ENCODE measurements at places on chromosomes 4 and X. TPM values are rescaled to one million over a fixed set of nuclear protein-coding genes. Genes with fewer than 3 reads are reported as not detected.
A peak's percentile ranks its signal among the peaks of the same experiment; 100 is the strongest.

DNA sequence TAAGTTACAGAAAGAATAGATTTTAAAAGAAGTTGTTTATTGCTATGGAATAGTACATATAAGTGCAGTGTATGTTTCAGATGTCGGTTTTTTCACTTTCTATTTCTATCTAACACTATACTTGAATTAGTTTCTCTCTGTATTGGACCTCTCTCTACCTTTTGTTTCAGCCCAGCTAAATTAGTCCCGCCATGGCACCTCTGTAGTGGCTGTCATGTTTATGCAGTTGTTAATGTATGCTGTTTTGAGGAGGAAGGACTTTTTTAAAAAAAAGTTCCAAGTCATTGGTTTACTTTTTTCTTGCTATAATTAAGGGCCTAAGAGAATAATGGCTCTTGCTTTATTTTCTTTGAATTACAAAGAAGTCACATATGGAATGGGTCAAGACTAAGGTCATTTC lies 118.1 kb downstream of the AKAP4 start:
- peak overlapping the region; percentile 16 for H3K27ac ChIP-seq
- no peaks in the 10 kb centered on the region for H3K4me1 ChIP-seq
- H3K4me3 ChIP-seq, result no peak overlapping the region
- no peaks in the 10 kb centered on the region for H3K36me3 ChIP-seq

DNA sequence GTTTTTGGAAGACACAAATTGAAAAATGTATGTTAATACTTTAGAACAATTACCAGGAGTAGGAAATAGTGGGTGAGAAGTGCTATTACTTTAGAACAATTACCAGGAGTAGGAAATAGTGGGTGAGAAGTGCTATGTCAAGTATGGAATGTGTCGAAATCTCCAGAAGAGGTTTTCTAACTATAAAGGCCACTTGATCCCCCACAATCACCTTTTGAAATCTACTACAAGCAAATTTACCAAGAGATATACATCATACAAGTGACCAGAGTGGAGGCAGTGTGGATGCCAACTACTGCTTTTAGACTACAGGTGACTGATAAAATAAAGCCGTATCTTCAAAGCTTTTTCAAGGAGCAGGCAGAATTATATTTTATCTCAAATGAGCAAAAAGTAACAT lies 43.1 kb downstream of the MAB21L2 start:
- H3K4me3 ChIP-seq, result no peak overlapping the region
- H3K4me1 ChIP-seq, result no peaks in the 10 kb centered on the region
- DNase-seq, result no peak
- no peaks in the 10 kb centered on the region for H3K27me3 ChIP-seq
- peaks cover 5% of the 10 kb centered on the region for H3K36me3 ChIP-seq
- no peak overlapping the region for H3K27ac ChIP-seq

GRCh38 chr4:37747772-37748330 lies 61.7 kb upstream of the RELL1 start:
- H3K4me1 ChIP-seq, result no peaks in the 10 kb centered on the region
- H3K27ac ChIP-seq, result no peak overlapping the region
- no peak for DNase-seq
- H3K4me3 ChIP-seq, result no peak overlapping the region

Gene LUZP4
- total RNA-seq, result not detected

Measured in activated CD4-positive, alpha-beta memory T cell treated with anti-CD3 and anti-CD28 coated beads, Interleukin-2, amount 10 ng/mL, durations not matched to agents 7 days and 5 days (primary cell).